Kidney (tissue), 22 donors: ENCODE measurements at places on chromosomes 4 and X. TPM values are rescaled to one million over a fixed set of nuclear protein-coding genes. Genes with fewer than 3 reads are reported as not detected.

DNA sequence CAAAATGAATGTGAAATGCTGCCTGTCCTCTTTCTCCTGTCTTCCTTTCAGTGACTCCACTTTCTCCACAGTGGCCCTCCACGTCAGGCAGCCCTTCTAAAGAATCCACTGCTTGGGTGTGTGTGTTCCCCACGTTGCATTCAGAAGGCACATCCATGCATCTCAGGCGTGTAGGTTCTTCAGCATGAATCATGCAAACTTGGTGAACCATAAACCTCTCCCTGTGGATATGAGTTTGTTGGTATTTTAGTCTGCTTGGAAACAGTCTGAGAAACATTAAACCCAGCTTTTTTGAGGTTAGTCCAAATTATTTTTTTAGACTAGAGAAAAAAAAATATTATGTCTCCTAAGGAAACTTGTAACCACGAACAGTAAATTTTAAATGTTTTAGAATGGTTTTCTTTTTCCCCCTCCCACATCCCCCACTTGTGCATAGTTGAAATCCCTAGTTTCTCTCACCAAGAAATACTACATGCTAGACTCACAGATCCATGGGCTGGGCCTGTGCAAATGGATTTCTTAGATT is 251.6 kb downstream of the CBR4 start:
- H3K4me1 ChIP-seq, result no peaks in the 10 kb centered on the region
- peak; percentile 40 for DNase-seq
- H3K4me3 ChIP-seq, result no peak overlapping the region
- no peak overlapping the region for H3K27ac ChIP-seq
- no peaks in the 10 kb centered on the region for H3K27me3 ChIP-seq

- no peaks in the 10 kb centered on the region for H3K36me3 ChIP-seq
- H3K4me3 ChIP-seq, result no peak overlapping the region
- no peak for DNase-seq
- H3K27ac ChIP-seq, result no peak overlapping the region
- H3K27me3 ChIP-seq, result no peaks in the 10 kb centered on the region
Measured at GRCh38 chr4:185874516-185875230, 62.7 kb upstream of the SORBS2 start.

GRCh38 chrX:25600776-25601175 is 537.4 kb upstream of the MAGEB18 start:
- H3K27me3 ChIP-seq, result no peaks in the 10 kb centered on the region
- H3K4me1 ChIP-seq, result no peaks in the 10 kb centered on the region
- no peak overlapping the region for H3K4me3 ChIP-seq
- H3K36me3 ChIP-seq, result no peaks in the 10 kb centered on the region
- no peak overlapping the region for H3K27ac ChIP-seq
- no peak for DNase-seq

DNA sequence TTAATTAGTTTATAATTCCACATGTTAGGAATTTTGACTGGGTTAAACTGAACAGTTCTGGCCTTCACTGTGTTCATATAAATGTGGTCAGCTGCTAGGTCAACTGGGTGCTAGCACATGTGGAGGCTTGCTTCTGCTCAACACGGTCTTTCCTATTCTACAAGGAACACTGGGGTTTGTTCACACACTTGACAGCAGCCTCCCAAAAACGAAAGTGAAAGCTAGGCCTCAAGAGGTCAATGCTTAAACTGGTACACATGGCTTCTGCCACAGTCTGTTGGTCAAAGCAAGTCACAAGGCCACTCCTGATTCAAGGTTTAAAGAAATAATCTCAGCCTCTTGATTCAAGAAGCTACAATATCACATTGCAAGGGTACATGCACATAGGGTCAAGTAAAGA is 126.5 kb downstream of the QDPR start:
- no peaks in the 10 kb centered on the region for H3K36me3 ChIP-seq
- no peak overlapping the region for H3K4me3 ChIP-seq
- peak; percentile 63 for DNase-seq
- H3K27ac ChIP-seq, result no peak overlapping the region

GRCh38 chr4:188691811-188692210 is 552.6 kb downstream of the TRIML1 start:
- H3K27me3 ChIP-seq, result no peaks in the 10 kb centered on the region
- no peak overlapping the region for H3K27ac ChIP-seq
- H3K36me3 ChIP-seq, result no peaks in the 10 kb centered on the region
- DNase-seq, result no peak

The SPANXD gene
- total RNA-seq, result not detected

The CTAG2 gene
- total RNA-seq, result 0.28 TPM

The GLOD5 gene
- 0.94 TPM for total RNA-seq
